Regular cardiac myocyte (primary cell): ENCODE measurements at places on chromosomes 4 and X. TPM values are rescaled to one million over a fixed set of nuclear protein-coding genes. Genes with fewer than 3 reads are reported as not detected.

The TEX11 gene
- not detected in 2 replicates for total RNA-seq

The AREG gene
- 3.9 and 5.9 TPM in 2 replicates for total RNA-seq

The TRPC3 gene
- under 0.01 and 0.19 TPM in 2 replicates for total RNA-seq

The LANCL3 gene
- 0.28 and 0.38 TPM in 2 replicates for total RNA-seq

The SLC6A14 gene
- total RNA-seq: not detected in 2 replicates

The TMEM31 gene
- not detected in 2 replicates for total RNA-seq
